ENCODE measurements at places on chromosomes 5 and 9.

- DNase-seq: no peak
Measured at GRCh38 chr9:124471761-124472160, 21.5 kb downstream of the ADGRD2 start.

DNA sequence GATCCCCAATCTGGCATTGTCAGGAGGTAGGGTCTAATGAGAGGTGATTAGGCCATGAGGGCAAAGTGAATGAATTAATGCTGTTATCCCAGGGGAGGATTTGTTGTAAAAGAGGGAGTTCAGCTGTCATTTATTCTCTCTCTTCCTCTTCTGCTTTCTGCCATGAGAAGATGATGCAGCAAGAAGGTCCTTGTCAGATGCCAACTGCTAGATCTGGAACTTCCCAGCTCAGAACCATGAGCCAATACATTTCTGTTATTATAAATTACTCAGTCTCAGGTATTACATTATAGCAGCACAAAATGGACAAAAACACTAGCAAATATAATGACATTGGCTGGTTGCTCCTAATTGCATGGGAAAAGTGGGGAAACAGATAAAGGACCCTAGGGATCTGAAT lies 15.6 kb upstream of the BICD2 start:
- DNase-seq: no peak

- DNase-seq: no peak
Measured at GRCh38 chr9:118786877-118787276, 582.4 kb downstream of the BRINP1 start.

- DNase-seq: no peak
Measured at GRCh38 chr9:83384214-83384613, 154.0 kb downstream of the FRMD3 start.

- no peak for DNase-seq
Measured at GRCh38 chr5:176817369-176817840, 7.0 kb downstream of the UNC5A start.

- no peak for DNase-seq
Measured at GRCh38 chr5:149790276-149790675, 60.2 kb downstream of the PPARGC1B start.

Measured in HT-29 (cell line).